ENCODE measurements at places on chromosomes 5 and 9.
A peak's percentile ranks its signal among the peaks of the same experiment; 100 is the strongest.

DNA sequence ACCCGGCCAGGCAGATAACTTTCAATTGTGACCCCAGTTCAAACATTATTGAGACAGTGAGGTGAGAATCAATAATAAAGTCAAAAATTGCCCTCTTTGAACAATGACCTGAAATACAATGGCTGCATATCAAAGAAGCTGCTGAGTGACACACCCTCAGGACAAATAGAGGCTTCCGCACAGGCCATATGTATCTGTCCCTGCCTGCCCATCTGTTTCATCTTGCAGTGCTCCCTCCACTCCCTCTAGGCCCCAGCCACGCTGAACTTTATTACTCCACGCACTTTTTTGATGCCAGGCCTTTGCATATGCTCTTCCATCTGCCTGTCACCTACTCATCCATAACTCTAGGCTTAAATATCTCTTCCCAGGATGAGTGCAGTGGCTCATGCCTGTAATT is 15.9 kb upstream of the PFDN1 start:
- no peaks in the 10 kb centered on the region for H3K36me3 ChIP-seq
- DNase-seq = no peak
- H3K4me3 ChIP-seq = no peak overlapping the region
- peaks cover 36% of the 10 kb centered on the region for H3K4me1 ChIP-seq

- H3K4me3 ChIP-seq = peak overlapping the region; percentile 47
- no peaks in the 10 kb centered on the region for H3K36me3 ChIP-seq
- H3K27ac ChIP-seq = peak overlapping the region; percentile 76
- peaks cover 5% of the 10 kb centered on the region for H3K4me1 ChIP-seq
Measured at GRCh38 chr9:36166168-36166927, 2.8 kb upstream of the CCIN start.

DNA sequence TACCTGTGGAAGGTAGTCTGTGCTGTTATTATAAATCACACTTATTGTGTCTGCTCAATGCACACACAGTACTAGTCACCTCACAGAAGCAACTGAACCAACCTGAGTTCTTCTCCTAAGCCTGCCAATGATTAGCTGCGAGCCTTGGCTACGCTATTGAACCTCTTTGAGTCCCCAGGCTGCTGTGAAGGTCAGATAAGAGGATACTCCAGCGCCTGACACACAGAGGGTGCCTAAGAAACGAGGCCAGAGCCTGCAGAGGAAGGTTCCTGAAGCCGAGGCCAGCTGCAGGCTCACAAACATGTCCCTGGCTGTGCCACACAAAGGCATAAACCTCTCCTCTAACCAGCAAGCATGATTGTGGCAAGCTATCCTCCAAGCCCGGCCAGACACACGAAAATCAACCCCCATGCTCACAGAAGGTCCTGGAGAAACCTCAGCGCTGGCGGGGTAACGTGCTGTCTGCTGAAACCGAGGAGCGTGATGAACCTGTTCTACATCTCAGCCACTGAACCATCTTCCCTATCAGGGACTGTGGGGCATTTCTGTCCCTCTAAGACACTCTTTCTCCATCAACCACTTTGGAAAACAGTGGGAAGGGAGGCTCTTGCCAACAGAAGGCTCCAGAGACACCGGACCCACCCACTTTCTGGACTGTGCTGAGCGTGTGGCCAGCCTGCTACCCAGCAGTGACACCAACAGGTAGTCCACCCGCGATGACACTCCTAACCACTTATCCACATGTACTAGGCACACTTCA is 53.2 kb upstream of the SLC25A51 start:
- no peak overlapping the region for H3K4me3 ChIP-seq
- peak; percentile 53 for DNase-seq
- peaks cover 6% of the 10 kb centered on the region for H3K4me1 ChIP-seq
- no peak overlapping the region for H3K27ac ChIP-seq

GRCh38 chr5:100856462-100856861 is 46.6 kb downstream of the ST8SIA4 start:
- DNase-seq = no peak
- peaks cover 32% of the 10 kb centered on the region for H3K4me1 ChIP-seq
- no peaks in the 10 kb centered on the region for H3K27me3 ChIP-seq
- no peaks in the 10 kb centered on the region for H3K36me3 ChIP-seq
- H3K27ac ChIP-seq = peak overlapping the region; percentile 71

- H3K4me1 ChIP-seq = peaks cover 8% of the 10 kb centered on the region
- no peak overlapping the region for H3K4me3 ChIP-seq
- no peaks in the 10 kb centered on the region for H3K36me3 ChIP-seq
- DNase-seq = peak; percentile 46
- H3K27ac ChIP-seq = no peak overlapping the region
Measured at GRCh38 chr5:1006656-1007071, 1.9 kb upstream of the NKD2 start.

DNA sequence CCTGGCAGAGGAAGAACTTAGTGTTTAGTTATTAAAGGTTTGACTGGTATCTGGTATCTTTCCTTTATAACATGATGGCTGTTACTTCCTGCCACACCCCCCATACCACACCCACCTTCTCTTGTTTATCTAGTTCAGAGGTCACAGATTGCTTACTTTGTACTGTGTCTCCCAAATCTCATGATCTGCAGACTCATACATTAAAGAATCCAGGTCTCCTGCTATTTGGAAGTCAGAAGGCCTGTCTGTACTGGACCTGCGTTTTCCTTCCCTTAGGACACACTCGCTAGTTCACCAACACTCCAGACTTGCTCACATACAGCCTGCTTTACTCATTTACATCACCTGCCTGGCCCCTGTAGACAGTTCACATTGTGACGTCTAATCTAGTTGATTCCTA is 39.3 kb downstream of the NUDT12 start:
- no peak for DNase-seq
- no peak overlapping the region for H3K27ac ChIP-seq
- H3K4me1 ChIP-seq = no peaks in the 10 kb centered on the region
- no peak overlapping the region for H3K4me3 ChIP-seq
- no peaks in the 10 kb centered on the region for H3K36me3 ChIP-seq

DNA sequence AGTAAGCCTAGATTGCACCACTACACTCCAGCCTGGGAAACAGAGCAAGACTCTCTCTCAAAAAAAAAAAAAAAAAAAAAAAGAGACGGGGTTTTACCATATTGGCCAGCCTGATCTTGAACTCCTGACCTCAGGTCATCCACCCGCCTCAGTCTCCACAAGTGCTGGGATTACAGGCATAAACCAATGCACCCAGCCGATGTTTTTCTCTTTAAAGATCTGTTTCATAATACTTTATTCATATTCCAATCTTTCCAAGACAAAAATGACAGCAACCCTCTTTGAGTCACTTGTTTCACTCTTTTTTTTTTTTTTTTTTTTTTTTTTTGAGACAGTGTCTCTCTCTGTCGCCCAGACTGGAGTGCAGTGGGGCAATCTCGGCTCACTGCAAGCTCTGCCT is 13.6 kb upstream of the LMNB1 start:
- peaks cover 11% of the 10 kb centered on the region for H3K4me1 ChIP-seq
- H3K27ac ChIP-seq = no peak overlapping the region
- H3K4me3 ChIP-seq = no peak overlapping the region
- no peak for DNase-seq

Measured in spleen (tissue), 13 donors.